Activated gamma-delta T cell treated with Interleukin-2 at 50 U/mL for 16 hours (primary cell): ENCODE measurements at places on chromosomes 4 and X.

DNA sequence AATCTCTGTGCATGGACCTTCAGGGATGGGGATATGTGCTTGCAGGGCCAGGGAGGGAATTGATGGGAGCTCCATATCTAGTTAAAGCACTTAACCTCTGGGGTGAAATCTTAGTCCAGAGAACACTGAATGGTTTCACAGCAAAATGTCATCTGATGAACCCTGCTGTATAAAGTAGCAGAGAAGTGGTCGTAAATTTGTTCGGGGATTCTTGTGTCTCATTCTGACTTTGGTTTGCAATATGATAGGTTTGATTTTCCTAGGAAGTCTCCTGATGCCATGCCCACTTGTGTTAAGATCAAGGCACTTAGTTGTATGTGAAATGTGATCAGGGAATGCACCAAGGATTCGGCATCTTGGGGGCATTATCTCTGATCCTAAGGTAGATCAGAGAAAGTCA, 96.9 kb downstream of the NHS start:
- no peak for DNase-seq

DNA sequence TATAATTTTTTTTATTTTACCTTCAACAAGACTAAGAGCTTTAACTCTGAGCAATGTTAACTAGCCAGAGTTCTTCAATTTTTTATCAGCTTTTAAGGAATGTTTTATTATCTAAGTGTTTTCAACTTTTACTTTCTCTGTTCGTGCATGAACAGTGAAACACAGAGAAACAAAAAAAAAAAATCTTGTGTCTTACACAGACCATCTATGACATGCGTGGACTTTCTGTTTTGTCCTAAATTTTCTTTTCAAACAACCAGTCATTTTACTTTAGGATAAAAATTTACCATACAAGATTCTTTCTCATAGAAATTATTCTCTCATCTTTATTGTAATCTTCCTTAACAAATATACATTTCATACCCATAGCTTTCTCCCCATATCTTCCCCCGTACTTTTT, 731.9 kb upstream of the PCDH10 start:
- DNase-seq: no peak

DNA sequence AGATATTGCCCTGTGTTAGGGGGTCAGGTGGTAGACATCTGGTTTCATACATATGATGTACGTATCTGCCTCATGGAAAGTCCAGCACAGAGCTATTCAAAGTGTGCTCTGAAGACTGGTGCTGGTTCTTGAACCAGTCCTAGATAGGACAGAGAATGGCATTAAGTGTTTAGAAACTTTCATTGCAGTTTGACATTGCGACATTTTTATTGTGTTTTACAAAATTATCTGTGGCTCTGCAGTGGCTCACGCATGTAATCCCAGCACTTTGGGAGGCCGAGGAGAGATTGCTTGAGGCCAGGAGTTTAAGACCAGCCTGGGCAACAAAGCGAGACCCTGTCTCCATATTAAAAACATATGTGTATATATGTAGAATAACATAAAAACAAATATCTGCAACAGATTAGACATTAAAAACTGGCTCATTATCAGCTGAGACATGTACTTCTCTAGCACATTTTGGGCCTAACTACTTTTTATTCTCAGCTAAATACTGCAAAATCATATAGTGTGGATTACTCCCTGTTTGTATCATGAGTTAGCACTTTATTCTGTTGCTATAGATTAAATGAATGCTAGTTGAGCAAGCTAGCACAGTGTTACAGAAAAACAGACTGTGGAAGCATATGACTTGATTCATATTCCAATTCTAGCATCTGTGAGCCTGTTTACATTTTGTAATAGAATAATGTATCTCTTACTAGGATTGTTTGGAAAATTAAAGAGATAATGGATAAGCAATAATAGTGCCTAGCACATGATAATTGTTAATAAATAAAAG, 57.1 kb downstream of the USP9X start:
- no peak for DNase-seq

DNA sequence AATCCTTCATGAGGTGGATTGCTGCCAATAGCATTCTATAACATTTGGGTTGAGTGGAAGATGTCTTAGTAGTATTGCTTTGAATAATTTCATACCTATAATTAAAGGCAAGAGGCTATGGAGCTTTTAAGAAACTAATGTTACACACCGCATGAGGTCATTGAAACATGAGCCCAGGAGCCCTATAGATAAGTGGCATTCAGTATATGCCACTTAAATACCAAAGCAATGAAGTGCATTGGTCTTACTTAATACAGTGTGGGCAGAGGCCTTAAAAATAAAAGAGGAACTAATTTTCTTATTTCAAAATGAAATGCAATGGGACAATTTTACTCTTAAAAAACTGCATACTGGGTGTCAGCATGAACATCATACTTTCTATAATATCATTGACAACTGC, 47.5 kb downstream of the SPATA18 start:
- no peak for DNase-seq

DNA sequence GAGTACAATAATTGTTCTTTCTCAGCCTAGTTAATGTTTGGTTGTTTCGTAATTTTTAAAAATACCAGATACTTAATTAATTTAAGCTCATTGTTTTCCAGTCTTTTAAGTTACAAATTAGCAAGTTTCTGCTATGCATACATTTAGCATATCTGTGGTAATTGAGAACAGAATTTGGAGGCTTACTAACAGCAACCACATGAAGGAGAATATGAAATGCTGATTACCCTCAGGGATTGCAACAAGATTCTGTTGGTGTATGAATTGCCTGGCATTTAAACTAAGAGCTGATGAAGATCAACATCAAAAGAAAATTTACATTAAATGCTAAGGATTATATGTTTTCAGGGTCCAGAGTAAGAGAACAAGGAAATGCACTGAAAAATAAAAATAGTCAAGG, 580.0 kb upstream of the INTU start:
- DNase-seq: no peak

DNA sequence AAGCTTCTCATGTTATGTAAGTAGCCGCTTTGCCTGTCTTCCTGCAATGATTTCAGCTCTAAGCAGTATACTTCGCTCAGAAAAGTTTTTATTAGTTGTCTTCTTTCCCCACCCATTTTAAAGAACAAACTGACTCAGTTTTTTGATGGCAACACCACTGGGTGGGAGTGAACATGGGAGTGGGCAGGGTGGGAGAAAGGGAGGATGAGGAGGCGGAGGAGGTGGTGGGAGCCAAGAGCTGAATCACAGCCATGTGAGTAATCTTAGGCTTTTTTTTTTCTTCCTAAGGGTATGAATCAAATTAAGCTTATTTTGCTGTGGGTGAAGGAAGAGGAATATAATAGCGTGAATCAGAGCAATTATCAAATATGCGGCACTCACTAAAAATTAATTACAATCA, 574.3 kb upstream of the DIPK2B start:
- no peak for DNase-seq

DNA sequence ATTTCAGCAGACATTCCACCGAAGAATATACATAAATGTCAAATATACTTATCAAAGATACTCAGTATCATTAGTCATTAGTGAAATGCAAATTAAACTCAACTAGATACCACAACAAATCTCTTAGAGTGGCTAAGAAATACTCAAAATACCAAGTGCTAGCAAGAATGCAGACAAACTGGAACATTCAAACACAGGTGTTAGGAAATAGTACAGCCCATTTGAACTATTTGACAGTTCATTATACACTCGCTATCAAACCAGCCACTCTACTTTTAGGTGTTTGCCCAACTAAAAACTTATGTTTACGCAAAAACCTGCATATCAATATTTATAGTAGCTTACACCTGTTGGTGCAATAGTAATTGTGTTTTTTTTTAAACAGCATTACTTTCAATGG, 8.8 kb downstream of the ADAM29 start:
- no peak for DNase-seq

DNA sequence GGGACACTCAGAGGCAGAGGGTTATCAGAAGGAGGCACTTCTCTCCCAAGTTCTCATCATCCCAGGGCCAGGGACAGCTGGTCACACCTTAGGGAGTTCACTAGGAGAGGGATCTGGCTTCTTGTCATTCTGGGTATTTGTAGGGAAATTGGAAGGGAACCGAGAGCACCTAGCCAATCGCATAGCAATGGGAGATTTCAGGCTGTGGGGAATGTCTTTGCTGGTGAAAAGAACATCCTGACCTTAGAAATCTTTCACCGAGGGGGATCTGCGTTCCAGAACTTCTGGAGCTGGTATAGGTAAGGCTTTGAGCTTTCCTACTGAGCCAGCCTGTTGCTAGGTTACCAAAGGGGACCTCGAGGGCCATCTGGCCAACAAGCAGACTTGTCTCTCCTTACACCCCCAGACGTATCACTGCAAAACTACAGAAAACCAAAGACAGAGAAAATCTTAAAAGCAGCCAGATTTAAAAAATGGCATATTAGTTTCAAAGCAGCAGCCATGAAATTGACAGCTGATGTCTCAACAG, 6.8 kb downstream of the HTT-AS start:
- DNase-seq: no peak

- DNase-seq: no peak
Measured at GRCh38 chr4:11014199-11014598, 329.6 kb upstream of the CLNK start.

GRCh38 chr4:84258905-84259830, 239.9 kb downstream of the NKX6-1 start:
- no peak for DNase-seq

- DNase-seq: no peak
Measured at GRCh38 chr4:38681281-38681991, 17.4 kb downstream of the KLF3 start.

DNA sequence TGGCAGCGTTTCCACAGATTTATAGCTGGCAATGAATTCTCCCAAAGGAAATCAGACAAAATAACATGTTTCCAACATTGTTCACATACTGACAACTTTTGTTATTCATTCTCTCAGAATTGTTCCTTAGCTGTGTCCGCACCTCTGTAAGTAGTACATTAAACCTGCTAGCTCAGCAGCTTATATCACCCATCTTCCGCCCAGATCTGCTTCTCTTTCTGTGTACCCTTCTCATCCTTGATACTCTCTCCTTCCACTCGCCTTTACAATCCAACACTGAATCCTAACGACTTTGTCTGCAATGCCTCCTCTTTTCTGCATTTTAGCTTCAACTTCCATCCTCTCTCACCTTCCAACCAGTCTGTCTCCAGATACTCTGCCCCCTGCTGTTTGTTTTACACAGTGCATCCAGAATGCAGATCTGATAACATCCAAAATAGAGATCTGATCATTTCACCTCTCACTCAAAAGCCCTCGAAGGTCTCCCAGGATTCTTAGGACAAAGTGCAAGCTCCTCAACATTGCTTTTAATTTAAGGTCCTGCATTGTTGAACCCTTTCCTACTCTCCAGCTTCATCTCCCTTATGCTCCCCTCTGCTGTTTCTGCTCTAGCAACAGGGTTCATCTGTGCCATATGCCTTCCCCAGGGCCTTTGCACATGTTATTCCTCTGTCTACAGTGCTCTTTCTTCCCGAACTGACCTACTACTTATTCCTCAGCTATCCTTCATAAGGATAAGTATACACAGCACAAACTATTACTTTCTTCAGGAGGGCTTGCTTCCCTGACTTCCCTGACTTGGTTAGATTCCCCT, 67.3 kb upstream of the VBP1 start:
- DNase-seq: peak; percentile 19

DNA sequence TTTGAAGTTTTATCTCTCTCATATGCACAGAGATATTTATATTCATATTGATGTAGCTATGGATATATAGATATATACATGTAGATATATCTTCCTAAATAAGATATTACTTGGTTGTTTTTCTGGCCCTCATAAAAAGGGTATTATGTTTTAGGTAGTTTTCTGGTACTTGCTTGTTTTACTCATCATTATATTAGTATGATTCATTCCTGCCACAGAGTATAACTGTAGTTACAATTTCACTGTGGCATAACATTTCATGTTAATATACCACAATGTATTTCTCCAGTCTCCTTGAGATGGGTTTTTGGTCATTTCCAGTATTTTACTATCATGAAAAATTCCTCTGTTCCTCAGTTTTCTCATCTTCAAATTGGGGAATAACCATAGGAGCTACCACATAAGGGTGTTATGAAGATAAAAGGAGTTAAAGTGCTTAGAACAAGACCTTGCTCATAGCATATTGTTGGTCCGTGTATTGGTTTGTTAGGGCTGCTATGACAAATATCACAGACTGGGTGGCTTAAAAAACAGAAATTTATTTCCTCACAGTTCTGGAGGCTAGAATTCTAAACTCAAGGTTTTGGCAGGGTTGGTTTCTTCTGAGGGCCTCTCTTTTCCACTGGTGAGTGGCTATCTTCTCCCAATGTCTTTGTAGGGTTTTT, 129.7 kb downstream of the TMEM164 start:
- no peak for DNase-seq

DNA sequence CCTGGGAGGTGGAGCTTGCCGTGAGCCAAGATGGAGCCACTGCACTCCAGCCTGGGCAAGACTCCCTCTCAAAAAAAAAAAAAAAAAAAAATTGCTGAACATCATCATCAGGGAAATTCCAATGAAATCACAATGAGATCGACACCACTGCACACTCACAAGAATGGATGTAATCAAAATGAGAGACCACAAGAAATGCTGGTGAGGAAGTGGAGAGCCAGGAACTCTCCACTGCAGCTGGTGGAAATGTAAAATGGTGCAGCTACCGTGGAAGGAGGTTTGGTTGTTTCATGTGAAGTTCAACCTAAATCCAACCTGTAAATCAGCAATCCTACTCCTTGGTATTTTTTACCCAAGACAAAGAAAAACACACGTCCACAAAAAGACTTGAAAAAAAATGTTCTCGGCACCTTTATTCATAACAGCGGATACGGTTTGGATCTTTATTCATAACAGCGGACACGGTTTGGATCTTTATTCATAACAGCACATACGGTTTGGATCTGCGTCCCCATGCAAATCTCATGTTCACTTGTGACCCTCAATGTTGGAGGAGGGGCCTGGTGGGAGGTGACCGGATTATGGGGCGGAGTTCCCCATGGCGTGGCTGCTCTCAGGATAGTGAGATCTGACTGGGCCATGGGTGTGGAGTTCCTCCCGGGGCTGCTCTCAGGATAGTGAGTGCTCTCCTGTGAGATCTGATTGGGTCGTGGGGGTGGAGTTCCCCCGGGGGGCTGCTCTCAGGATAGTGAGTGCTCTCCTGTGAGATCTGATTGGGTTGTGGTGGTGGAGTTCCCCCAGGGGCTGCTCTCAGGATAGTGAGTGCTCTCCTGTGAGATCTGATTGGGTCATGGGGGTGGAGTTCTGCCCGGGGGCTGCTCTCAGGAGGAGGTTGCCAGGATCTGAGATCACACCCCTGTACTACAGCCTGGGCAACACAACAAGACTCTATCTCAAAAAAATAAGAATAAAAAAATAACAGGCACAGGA, 7.7 kb downstream of the GAK start:
- DNase-seq: no peak

DNA sequence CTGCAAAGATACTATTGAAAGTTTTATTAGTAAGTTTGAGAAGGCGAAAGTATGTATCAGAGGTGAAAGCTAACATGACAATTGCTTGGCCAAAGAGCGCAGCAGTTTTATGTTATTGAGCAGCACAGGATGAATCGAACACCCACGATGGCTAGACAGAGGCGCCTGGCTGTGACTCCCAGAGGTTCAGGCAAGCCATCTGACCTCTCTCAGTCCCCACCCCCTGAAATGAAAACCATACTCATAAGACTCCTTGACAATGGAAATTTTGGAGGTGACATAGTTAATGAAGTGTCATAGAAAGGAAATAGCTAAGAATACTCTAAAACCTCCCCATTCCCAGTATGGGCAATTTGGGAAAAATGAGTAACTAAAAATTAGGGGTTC, 70.6 kb downstream of the MGST2 start:
- DNase-seq: no peak

- no peak for DNase-seq
Measured at GRCh38 chr4:123825596-123826291, 429.1 kb downstream of the SPRY1 start.
